NCI-H526 (cell line): ENCODE measurements at places on chromosomes 7 and 10.

DNA sequence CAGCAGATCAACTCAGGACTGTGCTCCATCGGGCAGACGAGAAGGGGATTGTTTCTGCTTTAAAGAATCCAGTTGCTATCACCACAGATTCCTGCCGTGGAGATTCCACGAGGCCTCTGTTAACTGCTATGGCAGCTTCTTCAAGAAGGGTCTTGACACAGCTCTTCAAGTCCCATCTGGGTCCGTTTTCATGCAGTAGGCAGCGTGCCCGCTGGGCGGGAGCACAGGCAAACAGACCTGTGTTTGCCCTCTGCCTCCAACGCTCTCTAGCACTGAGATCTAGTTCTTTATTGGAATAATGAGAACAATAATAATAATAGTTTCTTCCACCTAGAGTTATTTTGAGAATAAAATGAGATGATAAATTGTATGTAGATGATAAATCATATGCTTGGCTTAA lies 127.2 kb upstream of the SP8 start:
- no peak for DNase-seq

DNA sequence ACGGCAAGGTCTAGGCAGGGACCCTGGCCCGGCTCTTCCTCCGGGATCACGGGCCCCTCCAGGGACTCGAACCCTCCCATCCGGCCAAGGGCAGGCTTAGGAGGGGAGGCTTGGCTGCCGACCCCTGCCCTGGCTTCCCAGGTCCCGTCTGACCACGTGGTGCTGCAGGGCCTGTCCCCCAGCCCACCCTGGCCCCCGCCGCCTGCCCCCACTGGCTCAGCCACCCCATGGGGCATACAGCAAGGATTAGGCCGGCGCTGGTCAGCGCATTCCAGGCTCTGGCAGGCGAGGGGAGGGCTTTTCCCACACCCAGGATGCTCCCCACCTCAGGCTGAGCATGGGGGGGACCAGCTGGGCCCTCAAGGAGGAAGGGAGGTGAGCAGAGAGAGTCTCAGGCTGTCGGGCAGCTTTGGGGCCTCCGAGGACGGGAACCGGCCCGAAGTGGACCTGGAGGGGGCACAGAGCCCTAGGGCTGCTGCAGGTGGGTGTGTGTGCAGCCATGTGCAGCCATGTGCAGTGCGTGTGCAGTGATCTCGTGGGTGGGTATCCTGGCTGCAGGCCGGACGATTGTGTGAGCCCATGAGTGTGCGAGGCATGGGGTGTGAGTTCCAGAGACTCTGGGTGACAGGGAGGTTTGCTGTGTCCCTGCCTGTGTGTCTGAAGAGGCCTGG lies 713 bp upstream of the GRIFIN start:
- no peak for DNase-seq

DNA sequence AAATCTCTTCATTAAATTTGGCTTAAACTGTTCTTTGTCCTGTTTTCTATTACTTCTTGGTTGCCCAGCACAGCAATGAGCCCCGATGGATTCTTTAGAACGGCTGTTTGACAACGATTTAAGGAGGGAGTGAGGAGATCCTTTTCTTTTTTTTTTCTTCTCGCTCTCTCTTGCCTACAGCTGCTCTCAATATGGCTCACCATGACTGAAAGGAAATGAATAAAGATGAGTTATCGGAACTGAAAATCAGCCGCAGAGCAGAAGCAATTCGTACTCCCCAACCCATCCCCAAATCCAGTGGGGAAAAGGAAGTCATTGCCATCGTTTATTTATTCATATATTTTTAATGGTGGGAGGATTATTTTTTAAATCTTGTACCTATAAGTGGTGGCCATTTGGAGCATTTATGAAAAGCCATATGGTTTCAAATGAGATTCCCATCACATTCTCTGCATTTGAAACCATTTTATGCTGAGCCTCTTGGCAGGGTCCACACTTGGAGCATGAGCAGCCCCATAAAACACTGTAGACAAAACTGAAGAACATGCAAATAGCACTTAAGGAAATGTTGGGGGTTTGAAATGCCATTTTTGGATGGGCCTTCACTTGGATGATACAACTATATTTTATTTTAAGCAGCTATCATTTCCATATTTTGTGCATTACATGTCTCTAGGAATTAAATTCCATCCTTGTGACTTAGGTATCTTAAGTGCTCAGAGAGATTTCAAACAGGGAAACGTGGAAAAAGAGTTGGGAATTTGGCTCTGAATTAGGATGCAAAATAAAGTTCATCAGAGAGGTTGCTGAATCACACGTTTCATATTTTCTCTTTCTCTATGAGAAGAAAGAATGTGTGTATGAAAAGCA lies 107.7 kb upstream of the FZD1 start:
- DNase-seq: no peak

GRCh38 chr10:124632566-124632965 lies 111.6 kb downstream of the FAM53B start:
- no peak for DNase-seq

DNA sequence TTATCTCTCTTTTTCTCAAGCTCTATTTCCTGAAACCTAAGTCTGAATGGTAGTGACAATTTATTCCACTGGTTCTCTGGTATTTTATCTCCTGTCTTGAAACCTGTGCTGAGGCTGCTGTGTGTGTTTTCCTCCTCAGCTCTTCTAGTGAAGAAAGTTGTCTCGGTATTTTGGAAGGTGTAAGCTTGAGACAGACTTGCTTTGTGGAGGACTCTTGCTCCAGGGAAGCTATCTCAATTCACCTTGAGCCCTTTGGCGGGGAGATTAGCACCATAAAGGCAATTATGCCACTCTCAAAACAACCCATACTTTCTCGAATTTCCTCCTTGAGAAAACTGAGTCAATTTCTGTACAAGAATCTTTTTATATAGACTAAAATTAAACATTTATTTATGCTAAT lies 141.6 kb downstream of the THSD7A start:
- no peak for DNase-seq

- DNase-seq: peak; percentile 31
Measured at GRCh38 chr10:52779541-52780390, 7.2 kb upstream of the MBL2 start.

DNA sequence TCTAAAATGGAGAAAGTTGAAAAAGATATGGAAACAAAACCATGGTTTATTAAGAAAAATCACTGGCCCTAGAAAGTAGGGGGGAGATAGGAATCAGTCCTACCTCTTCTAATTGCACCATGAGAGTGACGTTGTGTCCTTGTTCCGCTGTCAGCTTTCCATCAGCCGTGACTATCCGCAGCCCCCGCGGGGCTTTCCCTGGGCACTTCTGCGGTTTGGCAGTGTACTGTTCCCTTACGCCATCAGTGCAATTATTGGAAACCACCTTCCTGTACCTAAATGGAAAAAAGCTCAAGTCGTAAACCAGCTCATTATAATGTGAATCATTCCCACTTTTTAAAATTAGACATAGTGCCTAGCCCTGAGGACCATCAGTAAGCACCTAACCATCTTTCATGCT lies 512.2 kb downstream of the SORCS1 start:
- DNase-seq: no peak

- DNase-seq: no peak
Measured at GRCh38 chr7:130182990-130183389, 22.2 kb downstream of the TMEM209 start.

DNA sequence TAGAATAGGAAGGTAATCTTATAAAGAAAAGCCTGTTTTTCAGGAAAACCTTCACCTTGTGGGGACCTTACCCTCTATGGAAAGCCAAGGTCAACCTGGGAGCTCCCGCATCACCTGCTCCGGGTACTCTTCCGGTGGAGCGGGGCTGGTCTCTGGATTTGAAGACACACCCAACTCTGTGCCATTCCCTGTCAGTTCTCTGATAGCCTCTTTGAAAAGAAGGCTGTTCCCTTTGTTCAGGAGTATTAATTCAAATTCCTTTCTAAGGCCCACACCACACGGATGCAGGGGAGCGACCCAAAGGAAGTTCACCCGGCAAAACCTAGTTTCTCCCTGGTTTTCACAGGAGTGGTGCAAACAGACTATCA lies 10.7 kb downstream of the CTBP2 start:
- DNase-seq: no peak

- no peak for DNase-seq
Measured at GRCh38 chr7:74289018-74289658, at the start of gene CLIP2. CLIP2 (plus strand) TSS chr7:74289407; CDS start chr7:74317547, 28,140 bp downstream.

DNA sequence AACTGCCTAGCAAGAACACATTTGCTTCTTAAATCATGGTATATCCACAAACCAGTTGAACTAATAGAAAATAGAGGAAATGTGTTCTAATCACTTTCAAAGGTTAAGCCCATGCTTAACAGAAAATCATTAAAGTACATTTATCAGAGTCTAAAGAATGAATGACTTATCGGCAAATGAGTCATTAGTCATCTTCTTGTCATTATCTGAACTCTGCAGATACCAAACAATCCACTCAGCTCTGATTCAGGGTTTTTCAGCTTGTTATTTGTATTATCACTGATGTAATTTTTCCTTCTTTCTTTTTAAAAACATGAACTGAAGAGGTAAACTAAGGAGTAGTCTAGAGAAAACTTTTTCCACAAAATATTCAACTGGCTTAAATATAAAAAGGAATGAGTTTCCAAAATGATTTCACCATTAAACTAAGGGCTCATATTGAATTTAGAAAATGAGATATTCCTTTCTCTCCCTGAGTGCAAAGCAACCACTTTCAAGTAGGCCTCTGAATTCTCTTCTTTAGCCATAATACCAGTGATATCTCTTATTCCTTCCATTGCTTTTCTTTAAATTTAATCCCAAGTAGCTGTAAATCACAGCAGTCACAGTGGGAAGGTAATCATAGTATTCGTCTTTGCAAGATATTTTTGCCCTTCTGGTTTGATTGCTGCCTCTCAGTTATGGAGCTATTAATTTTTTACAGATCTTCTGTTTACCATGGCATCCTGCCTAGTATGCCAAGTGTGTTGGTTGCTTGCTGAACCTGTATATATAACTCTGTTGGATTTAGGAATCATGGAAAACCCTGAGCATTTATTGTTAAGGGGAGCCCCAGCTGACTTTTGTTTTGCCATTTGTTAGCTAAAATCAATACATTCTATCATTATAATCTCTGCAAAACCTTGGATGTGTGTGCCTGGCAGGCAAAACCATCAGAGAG lies 125.1 kb downstream of the THSD7A start:
- DNase-seq: no peak

- no peak for DNase-seq
Measured at GRCh38 chr10:87706731-87707130, 47.1 kb downstream of the PAPSS2 start.

GRCh38 chr10:19629567-19629966 lies 186.7 kb upstream of the PLXDC2 start:
- DNase-seq: no peak

GRCh38 chr10:122462533-122463465 lies 1.4 kb downstream of the HTRA1 start:
- DNase-seq: peak; percentile 58

DNA sequence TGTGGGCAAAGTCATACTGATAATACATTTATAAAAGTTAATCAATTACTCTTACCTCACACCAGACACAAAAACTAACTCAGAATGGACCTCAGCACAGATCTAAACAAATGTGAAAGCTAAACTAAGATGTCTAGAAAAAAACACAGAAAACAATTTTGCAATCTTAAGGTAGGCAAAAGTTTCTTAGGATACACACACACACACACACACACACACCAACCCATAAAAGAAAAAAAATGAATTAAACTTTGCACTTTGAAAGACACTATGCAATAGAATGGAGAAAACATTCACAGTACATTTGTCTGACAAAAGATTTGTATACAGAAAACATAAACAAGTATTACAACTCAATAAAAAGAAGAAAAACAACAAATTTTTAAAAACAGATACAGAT lies 70.8 kb upstream of the ZNRF2 start:
- DNase-seq: no peak

DNA sequence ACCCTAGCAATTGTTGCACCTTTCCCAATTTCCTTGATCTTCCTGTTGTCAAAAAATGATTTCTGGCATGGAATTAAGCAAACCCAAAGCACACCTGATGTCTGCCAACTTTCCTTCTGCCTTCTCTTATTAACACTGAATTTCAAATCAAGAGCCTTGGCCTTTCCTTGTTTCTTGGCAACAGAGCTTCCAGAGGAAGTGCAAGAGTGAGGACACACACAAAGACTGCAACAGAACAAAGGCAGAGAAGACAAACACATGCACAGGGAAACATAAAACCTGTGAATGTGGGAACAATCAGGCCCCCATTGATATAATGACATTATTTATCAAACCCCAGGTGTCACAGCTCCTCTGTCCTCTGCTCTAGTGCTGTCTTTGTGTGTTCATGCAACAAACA lies 73.0 kb upstream of the IL6 start:
- DNase-seq: no peak

DNA sequence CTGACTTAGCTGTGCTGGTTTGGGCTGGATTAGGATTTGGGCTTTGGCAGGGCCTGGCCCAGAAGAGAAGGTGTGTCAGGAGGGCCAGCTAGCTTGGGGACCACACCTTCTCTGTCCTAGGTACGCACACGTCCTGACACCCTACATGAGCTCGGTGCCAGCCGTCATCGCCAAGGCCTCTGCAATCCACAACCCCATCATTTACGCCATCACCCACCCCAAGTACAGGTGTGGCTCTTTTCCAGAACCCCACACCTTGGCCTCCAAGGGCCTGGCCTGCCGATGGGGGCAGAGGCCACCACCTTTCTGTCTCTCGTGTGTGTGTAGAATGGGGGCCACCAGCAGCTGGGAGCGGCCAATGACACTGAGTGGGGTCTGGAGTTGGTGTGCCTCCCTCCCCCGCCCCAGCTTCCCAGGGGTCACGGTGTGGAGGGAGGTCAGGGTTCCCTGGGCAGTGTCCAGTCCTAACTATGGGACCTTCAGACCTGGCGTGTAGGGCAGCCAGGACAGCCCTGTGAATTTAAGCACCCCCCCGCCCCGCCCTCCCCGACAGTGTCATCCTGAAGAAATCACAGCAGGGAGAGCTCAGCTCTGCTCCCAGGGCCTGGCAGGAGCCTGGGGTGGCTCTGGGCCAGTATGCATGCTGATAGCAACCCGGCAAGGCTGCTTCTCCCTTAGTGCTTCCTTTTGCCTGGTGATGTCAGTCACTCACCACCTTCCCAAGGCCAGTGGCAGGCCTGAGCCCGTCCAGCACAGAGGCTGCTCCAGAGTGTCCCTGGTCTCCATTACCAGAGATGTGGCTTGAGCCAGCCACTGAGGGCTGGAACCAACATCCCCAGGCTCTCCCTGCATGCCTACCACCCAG lies 6.9 kb upstream of the LDB3 start:
- no peak for DNase-seq

DNA sequence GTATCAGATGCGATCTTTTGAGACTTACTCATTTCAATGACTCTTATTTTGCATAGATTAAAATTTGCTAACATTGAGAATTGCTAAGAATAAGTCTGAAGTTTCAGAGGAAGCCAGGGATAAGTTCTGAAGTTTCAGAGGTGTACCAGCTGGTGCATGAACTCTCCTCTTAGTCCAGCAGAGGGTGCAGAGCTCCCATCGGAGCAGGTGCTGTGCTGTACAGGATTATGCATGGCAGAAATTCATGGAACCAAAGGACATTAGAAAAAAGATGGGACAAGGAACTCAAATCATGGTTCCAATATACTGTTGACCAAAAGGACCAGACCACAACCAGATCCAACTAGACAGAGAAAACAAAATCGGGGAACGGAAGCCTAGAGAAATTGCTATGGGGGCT lies 41.9 kb downstream of the MGAM2 start:
- DNase-seq: peak; percentile 82

- DNase-seq: peak; percentile 17
Measured at GRCh38 chr10:101840102-101840684, 3.4 kb downstream of the KCNIP2 start.

GRCh38 chr7:22094413-22095342 lies 149.0 kb upstream of the CDCA7L start:
- no peak for DNase-seq
